Chondrocyte (in vitro differentiated cells): ENCODE measurements at places on chromosomes 5 and 9. TPM values are rescaled to one million over a fixed set of nuclear protein-coding genes. Genes with fewer than 3 reads are reported as not detected.
A peak's percentile ranks its signal among the peaks of the same experiment; 100 is the strongest.

Gene ATG12
- 45.4 to 57.9 TPM (median 48.0 TPM) in 3 replicates for total RNA-seq

- no peak overlapping the region for H3K27ac ChIP-seq
- no peak overlapping the region for H3K4me3 ChIP-seq
- H3K36me3 ChIP-seq: peaks cover 6% of the 10 kb centered on the region
These were observed 27.3 kb downstream of the ELL2 start for GRCh38 chr5:95934207-95934804.

- no peak overlapping the region for H3K4me3 ChIP-seq
- H3K27ac ChIP-seq: no peak overlapping the region
- H3K27me3 ChIP-seq: no peaks in the 10 kb centered on the region
- H3K4me1 ChIP-seq: peaks cover 16% of the 10 kb centered on the region
These were observed 144.7 kb downstream of the SAXO1 start for GRCh38 chr9:18888290-18888689.

DNA sequence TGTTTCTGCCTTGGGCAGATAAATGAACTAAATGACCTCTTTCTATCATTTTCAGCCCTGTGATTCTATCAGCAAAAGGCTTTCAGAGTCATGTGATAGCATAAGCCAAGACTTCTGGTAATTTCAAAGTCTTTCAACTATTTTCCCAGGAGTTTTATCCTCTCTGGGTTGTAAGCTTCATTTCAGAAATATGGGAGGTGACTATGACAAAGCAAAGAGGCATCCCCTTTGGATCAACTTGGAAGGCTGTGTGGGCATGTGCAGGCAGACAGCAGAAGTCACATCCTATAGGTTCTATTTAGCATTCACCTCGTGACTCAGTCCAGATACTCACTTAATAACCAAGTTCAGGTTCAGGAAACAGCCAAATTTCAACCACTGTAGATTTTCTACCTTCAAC lies 149.0 kb upstream of the FST start:
- no peak overlapping the region for H3K4me3 ChIP-seq
- no peaks in the 10 kb centered on the region for H3K36me3 ChIP-seq
- H3K4me1 ChIP-seq: peaks cover 19% of the 10 kb centered on the region
- no peaks in the 10 kb centered on the region for H3K27me3 ChIP-seq

- no peak overlapping the region for H3K4me3 ChIP-seq
- no peak overlapping the region for H3K27ac ChIP-seq
- peaks cover 12% of the 10 kb centered on the region for H3K4me1 ChIP-seq
- H3K27me3 ChIP-seq: peaks cover 14% of the 10 kb centered on the region
- no peak for DNase-seq
These were observed 373.8 kb upstream of the KLF4 start for GRCh38 chr9:107863396-107863795.

DNA sequence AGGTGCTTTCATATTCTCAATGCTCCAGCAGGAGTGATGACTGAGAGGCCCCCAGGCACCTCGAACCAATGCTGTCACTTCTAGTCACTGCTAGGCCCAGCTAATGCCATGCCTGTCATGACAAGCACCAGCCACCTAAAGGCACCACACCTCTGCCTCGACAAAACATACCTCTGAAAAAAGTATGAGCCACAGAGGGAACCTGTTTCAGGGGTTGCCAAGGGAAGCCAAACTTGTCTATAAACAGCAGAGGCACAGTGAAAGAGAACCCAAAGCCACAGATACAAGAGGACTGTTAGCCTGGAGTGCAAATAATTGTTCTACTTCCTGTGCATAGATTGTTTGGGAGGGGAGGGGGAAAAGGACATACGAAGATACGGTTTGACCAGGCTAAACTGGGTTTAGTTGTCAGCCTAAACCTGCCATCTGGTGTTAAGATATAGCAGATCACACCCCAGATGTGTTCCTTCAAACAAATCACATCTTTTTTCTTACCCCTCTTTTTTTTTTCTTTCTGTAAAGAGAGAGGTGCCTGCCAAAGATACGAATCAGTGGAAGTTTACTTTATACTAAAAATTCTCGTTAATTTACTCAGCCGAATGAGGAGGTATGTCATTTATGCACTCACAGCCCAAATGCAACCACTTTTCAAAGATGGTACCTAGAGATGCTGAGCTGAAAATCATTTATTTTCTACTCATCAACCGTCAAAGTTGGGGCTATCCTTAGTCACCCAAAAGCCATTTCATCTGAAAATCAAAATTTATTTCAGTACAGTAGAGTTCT lies 45.7 kb downstream of the BNC2 start:
- H3K27ac ChIP-seq: peak overlapping the region; percentile 67
- DNase-seq: no peak
- peaks cover 56% of the 10 kb centered on the region for H3K4me1 ChIP-seq
- H3K4me3 ChIP-seq: no peak overlapping the region

- peaks cover 10% of the 10 kb centered on the region for H3K27me3 ChIP-seq
- no peak overlapping the region for H3K27ac ChIP-seq
- DNase-seq: no peak
- H3K4me3 ChIP-seq: no peak overlapping the region
- H3K4me1 ChIP-seq: no peaks in the 10 kb centered on the region
- peaks cover 2% of the 10 kb centered on the region for H3K36me3 ChIP-seq
These were observed 197.1 kb downstream of the CAVIN4 start for GRCh38 chr9:100774962-100775361.

Gene SPAG8
- 0.30 to 3.3 TPM (median 0.82 TPM) in 3 replicates for total RNA-seq

DNA sequence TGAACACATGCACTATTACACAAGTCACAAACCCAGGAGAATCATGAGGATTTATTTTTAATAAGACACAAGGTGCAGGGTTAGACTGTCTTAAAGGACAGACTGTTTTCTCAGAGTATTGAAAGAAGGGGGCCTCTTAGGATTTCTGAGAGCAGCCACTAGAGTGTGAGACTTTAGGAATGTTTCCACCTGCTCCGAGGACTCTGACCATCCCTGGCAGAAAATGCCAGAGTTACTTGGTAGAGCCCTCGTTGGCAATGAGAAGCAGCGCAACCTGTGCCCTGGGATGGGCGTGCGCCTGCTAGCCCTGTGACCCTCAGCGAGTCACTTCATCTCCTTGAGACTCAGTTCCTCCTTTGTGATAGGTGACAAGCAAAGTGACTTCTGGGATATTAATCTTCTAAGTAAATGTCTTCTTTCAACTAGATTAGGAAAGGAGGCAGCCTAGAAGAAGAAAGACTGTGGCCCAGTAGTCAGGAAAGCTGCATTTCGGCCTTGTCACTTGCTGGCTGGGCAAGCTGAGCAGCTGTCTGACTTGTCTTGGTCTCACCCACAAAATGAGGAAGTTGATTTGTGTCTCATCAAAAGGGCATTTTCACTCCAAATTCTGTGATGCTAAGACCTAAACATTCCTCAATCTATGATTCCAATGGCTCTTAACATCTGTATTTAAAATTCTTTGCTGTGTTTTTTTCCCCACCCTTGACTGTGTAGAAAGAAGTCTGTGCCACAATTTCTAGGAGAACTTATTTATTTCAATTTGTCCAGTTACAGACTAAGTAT lies 60.5 kb downstream of the PTCD2 start:
- no peaks in the 10 kb centered on the region for H3K36me3 ChIP-seq
- H3K27me3 ChIP-seq: no peaks in the 10 kb centered on the region
- H3K27ac ChIP-seq: peak overlapping the region; percentile 49

Gene IL3
- not detected in 3 replicates for total RNA-seq

GRCh38 chr9:122370869-122371755 lies at the start of gene PTGS1:
Gene PTGS1, plus strand, starts transcription at chr9:122371024. Its CDS starts 61 bp downstream, at chr9:122371085.
- peaks cover 12% of the 10 kb centered on the region for H3K4me1 ChIP-seq
- H3K27me3 ChIP-seq: peaks cover 9% of the 10 kb centered on the region
- H3K36me3 ChIP-seq: peaks cover 4% of the 10 kb centered on the region
- no peak within 1 kb of the TSS for H3K27ac ChIP-seq
- peak within 1 kb of the TSS; percentile 57 for H3K4me3 ChIP-seq

GRCh38 chr5:168207450-168208029 lies 83.9 kb upstream of the WWC1 start:
- H3K4me1 ChIP-seq: peaks cover 15% of the 10 kb centered on the region
- no peak overlapping the region for H3K27ac ChIP-seq
- DNase-seq: no peak
- peaks cover 2% of the 10 kb centered on the region for H3K27me3 ChIP-seq
- no peak overlapping the region for H3K4me3 ChIP-seq

Gene CFAP77
- 0.47 to 0.74 TPM (median 0.63 TPM) in 3 replicates for total RNA-seq

GRCh38 chr5:181138258-181138657 lies 7.3 kb upstream of the OR2V1 start:
- no peak for DNase-seq
- no peak overlapping the region for H3K4me3 ChIP-seq
- no peaks in the 10 kb centered on the region for H3K36me3 ChIP-seq
- peaks cover 9% of the 10 kb centered on the region for H3K4me1 ChIP-seq
- H3K27me3 ChIP-seq: peaks cover 20% of the 10 kb centered on the region

Gene RICTOR
- 22.9 to 25.2 TPM (median 23.6 TPM) in 3 replicates for total RNA-seq

- no peak overlapping the region for H3K4me3 ChIP-seq
- H3K4me1 ChIP-seq: peaks cover 4% of the 10 kb centered on the region
- no peaks in the 10 kb centered on the region for H3K36me3 ChIP-seq
- H3K27ac ChIP-seq: no peak overlapping the region
- no peak for DNase-seq
- H3K27me3 ChIP-seq: peaks cover 61% of the 10 kb centered on the region
These were observed 46.8 kb upstream of the CLPTM1L start for GRCh38 chr5:1391691-1392090.

Gene GFI1B
- total RNA-seq: not detected in 3 replicates

DNA sequence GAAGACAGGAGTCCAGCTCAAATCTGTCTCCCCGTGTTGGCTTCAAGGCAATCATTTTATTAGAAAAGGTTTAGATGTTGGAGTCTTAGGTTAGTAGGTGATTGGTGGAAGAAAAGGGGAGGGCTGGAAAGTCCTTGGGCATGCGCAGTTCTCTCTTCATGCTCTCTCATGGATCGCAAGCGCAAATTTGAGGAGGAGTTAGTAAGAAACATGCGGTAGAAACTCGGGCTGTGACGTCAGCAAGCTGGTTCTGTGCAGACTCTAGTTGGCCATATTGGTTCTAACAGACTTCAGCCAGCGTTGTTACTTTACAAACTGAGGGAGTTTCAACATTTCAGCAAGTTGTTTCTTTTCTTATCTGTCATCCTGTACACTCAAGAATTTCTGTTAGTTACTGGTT lies 392.2 kb downstream of the CDK5RAP2 start:
- DNase-seq: no peak
- H3K36me3 ChIP-seq: no peaks in the 10 kb centered on the region

DNA sequence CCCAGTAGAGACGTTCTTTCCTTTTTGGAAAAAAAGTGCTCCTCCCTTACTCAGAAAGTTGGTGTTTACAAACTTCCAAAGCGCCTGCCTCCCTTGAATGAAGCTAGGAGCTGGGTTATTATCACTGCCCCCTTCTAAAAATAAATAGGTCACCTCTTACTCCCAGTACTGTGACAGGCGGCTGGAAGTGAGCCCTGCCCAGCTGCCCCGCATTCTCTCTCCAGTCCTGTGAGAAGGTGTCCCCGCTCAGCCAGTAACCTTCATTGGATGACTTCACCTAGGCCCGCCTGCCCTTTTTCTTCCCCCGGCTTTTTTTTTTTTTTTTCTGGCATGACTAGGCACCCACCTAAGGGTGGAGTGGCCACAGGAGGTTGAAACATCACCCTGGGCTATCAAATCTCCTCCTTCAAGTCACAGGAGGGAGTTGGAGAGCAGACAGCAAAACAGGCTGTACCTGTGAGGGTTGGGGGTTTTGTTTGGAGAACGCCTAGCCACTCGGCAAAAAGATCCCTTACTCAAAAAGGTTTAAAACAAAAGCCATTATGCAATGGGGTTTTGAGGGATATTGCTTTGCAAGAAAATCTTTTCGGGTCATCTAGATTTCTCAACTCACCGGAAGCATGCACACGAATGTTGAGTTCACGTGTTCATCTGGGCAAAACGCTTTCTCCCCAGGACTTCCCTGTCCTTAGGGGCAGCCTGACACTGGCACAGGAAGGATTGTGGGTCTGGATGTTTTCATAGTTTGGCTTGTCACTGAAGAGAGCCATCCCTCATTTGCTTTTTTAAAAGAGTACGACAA lies 43.3 kb upstream of the ZNF622 start:
- DNase-seq: no peak
- H3K36me3 ChIP-seq: no peaks in the 10 kb centered on the region
- peak overlapping the region; percentile 86 for H3K27ac ChIP-seq
- no peaks in the 10 kb centered on the region for H3K27me3 ChIP-seq
- H3K4me1 ChIP-seq: peaks cover 27% of the 10 kb centered on the region

- no peak for DNase-seq
- no peak overlapping the region for H3K4me3 ChIP-seq
- no peaks in the 10 kb centered on the region for H3K36me3 ChIP-seq
These were observed 4.8 kb upstream of the NRARP start for GRCh38 chr9:137306850-137307254.

GRCh38 chr5:32265902-32266301 lies 46.8 kb downstream of the MTMR12 start:
- H3K36me3 ChIP-seq: peaks cover 39% of the 10 kb centered on the region
- DNase-seq: no peak
- no peak overlapping the region for H3K4me3 ChIP-seq
- no peaks in the 10 kb centered on the region for H3K27me3 ChIP-seq

DNA sequence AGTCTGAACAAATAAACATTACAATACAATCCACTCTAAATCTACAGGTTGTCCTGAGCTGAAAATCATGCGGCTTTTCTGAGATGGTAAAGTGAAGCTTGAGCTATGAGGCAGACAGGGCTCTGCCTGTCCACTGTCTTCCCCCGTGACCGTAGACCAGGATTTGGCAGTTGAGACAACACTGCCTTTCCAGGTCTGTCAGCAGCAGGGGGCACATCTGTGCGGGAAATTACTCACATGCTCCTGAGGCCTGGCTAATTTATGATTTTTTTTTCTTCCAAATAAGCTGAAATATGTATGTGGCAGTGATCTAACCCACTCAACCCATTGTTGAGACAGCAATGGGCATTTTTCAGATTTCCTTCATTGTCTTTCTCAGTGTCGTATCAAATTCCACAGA lies 307.9 kb downstream of the FBXL7 start:
- H3K27ac ChIP-seq: peak overlapping the region; percentile 72
- H3K4me1 ChIP-seq: peaks cover 39% of the 10 kb centered on the region
- H3K36me3 ChIP-seq: no peaks in the 10 kb centered on the region

Gene ARL14EPL
- not detected in 3 replicates for total RNA-seq

GRCh38 chr9:129868872-129869486 lies 33.7 kb downstream of the USP20 start:
- H3K4me1 ChIP-seq: no peaks in the 10 kb centered on the region
- H3K36me3 ChIP-seq: peaks cover 19% of the 10 kb centered on the region
- no peak overlapping the region for H3K4me3 ChIP-seq
- no peak overlapping the region for H3K27ac ChIP-seq
- no peak for DNase-seq
- no peaks in the 10 kb centered on the region for H3K27me3 ChIP-seq

Gene MAP1B
- total RNA-seq: 316 to 411 TPM (median 409 TPM) in 3 replicates
